ENCODE measurements at places on chromosomes 6 and 20.
A peak's percentile ranks its signal among the peaks of the same experiment; 100 is the strongest.

DNA sequence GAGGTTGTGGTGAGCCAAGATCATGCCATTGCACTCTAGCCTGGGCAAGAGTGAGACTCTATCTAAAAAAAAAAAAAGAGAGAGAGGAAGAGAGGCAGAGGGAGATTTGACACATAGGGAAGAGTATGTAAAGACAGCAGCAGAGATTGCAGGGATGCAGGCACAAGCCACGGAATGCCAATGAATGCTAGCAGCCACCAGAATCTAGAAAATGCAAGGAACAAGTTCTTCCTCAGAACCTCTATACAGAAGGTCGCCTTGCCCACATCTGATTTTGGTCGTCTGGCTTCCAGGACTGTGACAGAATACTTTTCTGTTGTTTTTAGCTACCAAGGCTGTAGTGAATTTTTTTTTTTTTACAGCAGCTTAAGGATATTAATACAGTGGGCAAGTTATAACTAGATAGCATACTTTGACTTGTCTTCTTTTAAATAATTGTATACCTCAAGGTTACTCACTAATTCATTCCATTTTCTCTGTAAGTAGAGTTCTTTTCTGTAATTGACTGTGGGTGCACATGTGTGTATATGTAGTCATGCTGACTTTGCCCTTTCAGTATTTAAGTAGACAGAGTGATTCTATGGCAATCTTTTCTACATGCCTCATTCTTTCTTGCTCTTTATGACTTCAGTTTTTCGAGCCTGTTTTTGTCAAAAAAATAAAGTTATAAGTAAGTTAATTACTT is 402.2 kb downstream of the GJA1 start:
- no peak for DNase-seq

DNA sequence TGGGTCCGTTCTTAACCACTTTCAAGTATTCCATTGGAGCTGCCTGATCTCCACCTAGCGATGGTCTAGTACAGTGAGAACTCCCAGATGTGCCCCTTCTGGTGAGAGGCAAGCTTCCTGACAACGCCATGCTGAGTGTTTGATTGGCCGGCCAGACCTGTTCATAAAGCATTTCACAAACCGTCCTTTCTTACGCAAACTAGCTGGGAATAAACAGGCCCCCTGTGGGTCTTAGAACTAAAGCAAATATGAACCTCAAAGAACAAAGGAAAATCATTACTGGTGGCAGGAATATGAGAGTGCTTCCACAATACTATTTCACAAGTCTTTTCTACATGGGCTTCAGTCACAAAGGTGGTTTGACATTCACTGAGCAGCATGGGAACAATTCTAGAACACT is 15.6 kb upstream of the GCNT2 start:
- DNase-seq = no peak

DNA sequence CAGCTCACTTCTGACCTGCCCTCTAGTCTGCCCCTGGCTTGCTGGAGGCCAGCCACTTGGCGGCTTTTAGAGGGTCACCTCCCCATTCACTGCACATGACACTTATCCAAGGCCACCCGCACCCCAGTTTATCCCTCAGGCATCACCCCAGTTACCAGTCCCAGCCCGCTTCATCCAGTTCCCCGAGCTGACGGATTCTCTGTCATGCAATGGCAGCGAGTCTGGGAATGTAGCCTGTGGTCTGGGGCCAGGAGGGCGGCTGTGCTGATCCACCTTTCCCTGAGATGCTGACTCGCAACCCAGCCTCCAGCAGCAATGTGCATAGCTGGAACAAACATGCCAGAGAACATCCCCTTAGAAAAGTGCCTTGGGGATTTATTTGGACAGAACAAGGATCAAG is 25.8 kb downstream of the SYNDIG1 start:
- DNase-seq = no peak

- DNase-seq = no peak
Observed at GRCh38 chr6:169965657-169966311, 214.4 kb downstream of the ERMARD start.

DNA sequence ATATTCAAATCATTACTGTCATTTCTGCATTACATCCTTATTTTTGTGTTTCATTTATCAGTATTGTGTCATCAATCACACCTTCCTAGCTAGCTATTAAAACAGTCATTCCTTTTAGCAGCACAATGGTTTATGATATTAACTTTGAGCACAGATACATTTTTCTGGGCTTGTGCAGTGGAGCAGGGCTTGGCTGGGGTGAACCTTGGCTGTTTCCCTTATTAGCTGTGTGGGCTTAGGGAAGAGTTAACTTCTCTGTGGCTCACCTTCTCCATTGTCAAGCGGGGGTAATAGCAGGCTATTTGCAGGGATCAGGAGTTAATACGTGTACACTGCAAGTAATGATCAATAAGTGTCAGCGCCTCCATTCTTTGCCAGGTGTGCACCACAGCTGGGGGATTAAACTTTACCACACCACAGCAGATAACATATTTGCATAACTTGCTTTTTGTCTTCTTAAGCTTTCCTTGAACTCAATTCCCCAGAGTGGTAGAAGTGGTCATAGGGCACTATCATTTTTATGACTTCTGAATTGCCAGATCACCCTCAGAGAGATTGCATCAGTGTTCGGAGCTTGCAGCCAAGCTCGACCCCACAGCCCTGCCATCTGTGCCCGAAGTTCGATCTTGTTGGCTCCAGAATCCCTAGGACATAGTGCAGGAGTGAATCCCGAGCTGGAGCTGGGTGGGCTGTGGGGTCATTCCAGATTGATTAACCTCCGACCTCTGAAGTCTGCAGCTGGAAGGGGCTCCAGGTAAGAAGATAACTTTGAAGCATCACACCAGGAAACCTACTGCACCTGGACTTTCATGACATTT is 1.5 kb upstream of the PYGB start:
- DNase-seq = peak; percentile 36

- no peak for DNase-seq
Observed at GRCh38 chr20:20552076-20552475, 160.4 kb downstream of the RALGAPA2 start.

GRCh38 chr6:108497883-108498282 is 62.8 kb upstream of the FOXO3 start:
- DNase-seq = no peak

- no peak for DNase-seq
Observed at GRCh38 chr6:140684776-140685550, 1310.5 kb upstream of the CITED2 start.

DNA sequence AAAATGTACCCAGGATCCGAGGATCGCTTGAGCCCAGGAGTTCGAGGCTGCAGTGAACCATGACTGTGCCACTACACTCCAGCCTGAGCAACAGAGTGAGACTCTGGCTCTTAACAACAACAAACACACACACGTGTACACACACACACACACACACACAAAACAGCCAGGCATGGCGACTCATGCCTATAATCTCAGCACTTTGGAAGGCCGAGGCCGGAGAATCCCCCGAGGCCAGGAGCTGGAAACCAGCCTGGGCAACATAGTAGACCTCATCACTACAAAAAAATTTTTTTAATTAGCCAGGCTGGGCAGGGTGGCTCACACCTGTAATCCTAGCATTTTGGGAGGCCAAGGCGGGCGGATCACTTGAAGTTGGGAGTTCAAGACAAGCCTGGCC is 23.3 kb upstream of the ARFGEF2 start:
- no peak for DNase-seq

- DNase-seq = peak; percentile 97
Observed at GRCh38 chr20:36050436-36051317, 82.3 kb downstream of the CNBD2 start.

- no peak for DNase-seq
Observed at GRCh38 chr6:124090491-124090890, 286.8 kb downstream of the NKAIN2 start.

DNA sequence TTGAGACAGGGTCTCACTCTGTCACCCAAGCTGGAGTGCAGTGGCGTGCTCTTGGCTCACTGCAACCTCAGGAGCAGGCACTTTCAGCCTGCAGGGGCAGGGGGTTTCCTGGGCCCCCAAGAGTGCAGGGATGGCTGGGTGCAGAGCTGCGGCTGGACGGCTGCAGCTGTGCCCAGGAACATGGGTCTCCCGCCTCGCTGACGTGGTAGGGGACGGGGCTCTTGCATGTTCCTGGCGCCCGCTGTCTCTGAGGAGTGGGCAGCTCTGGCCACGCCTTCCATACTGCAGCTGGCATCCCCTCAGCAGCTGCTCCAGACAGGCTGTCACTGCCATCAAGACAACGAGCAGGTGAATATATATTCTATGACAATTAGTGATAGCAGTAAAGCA is 2.2 kb upstream of the DEK start:
- no peak for DNase-seq

GRCh38 chr6:101986476-101986875 is 593.0 kb downstream of the GRIK2 start:
- DNase-seq = no peak

GRCh38 chr6:334536-335510 is 42.5 kb downstream of the DUSP22 start:
- no peak for DNase-seq

GRCh38 chr6:157681041-157681650 is 141.9 kb upstream of the SNX9 start:
- no peak for DNase-seq

DNA sequence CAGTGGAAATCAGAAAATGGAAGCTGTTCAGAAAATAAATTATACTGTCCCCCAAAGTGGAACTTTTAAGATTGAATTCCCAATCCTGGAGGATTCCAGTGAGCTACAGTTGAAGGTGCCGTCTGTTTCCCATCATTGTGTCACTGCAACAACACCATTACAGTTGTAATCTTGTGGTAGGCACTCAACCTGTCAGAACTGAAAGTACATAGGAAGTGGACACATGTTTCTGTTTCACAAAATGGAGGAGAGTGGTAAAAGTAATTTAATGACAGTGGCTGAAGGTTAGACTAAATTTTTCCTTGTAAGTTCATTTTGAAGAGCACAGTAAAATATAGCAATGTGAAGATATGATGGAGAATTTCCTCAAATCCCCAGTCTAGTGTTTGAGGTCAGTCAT is 70.0 kb downstream of the CD109 start:
- DNase-seq = no peak

GRCh38 chr20:43680981-43681380 is 14.1 kb downstream of the MYBL2 start:
- DNase-seq = no peak

DNA sequence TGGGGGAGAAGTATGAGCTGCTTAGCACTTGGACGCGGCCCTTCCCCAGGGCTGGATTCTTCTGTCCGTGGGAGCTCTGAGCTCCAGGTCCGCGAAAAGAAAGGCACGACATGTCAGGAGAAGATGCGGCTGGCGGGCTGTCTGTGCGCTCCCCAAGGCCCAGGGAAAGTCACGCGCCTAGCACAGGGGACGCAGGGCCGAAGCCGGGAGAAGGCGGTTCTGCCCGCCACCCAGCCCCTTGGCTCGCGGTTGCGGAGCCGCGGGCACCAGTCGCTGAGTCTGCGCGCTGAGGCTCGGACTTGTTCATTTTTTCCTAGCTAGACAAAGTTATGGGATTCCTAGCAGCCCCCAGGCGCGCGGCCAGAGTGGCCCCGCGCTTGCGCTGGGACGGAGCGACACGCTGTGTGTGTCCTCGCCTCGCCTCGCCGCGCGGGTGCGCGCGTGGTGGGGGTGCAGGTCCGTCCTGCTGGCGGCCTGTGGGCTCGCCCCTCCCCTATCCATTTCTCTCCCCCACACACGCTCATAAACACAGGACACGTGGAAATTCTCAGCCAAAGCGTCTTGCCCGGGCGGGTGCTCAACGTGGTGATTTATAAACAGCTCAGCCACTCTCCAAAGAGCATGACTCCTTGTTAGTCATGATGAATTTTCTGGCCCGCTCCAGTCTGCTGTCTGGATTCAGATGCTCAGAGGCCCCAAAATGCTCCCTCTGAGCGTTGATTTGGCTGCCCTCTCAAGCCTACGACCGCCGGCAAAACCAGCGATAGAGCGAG is 1.9 kb upstream of the POU3F2 start:
- DNase-seq = peak; percentile 94

DNA sequence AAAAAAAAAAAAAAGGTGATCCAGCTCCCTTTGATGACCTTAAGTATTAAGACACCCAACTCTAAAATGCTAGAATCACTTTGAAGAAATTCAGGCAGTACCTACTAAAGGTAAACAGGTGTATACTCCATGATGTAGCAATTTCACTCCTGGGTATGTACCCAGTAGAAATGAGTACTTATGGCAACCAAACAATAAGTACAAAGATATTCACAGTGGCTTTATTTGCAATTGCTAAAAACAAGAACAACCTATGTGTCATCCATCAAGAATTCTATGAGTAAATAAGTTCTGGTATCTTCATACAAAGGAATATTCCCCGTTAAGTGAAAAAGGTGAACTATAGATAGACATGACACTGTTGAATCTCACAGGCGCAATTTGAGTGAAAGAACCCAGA is 29.4 kb downstream of the MDGA1 start:
- DNase-seq = no peak

- DNase-seq = no peak
Observed at GRCh38 chr6:92942549-92942948, 476.8 kb downstream of the EPHA7 start.

- DNase-seq = no peak
Observed at GRCh38 chr6:105322499-105323225, 80.2 kb downstream of the PREP start.

- DNase-seq = no peak
Observed at GRCh38 chr6:156993713-156994112, 216.5 kb downstream of the ARID1B start.

DNA sequence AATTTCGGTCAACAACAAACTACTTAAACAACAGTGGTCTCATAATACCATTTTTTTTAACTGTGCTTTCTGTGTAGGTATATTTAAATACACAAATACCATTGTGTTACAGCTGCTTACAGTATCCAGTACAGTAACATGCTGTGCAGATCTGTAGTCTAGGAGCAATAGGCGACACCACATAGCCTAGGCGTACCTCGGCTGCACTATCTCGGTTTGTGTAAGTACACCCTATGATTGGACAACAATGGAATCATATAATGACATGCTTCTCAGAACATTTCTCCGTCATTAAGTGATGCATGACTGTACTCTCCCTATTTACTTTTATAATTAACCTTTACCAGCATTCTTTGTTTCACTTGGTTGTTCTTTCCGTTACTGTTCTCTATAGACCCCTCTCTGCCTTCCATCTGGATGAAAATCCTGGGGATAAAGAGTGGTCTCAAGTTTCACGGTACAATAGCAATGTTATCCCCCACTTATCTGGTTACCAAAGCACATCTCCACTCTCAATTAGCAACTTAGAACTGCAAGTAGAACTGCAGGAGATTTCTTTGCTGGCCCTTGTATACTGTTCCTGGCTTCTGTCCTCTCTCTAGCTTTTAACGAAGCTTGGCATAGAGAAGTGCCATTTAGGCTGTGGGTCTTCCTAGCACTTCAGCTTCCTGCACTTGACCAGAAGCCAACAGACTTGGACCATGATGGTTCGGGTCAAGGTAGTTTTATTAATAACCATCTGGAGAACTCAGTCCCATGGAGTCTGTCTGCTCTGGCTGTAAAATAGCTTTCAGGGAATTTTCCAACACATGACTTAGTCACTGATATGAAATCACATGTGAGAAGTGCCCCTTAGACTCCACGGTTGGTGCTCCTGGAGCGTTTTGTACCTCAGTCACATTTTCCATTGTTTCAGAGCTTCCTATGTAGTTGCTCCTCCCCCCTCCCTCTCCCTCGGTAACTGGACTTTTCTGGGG is 80.4 kb upstream of the POPDC3 start:
- no peak for DNase-seq

All from posterior cingulate gyrus (tissue), 11 donors.